ENCODE measurements at places on chromosomes 5 and 9.
A peak's percentile ranks its signal among the peaks of the same experiment; 100 is the strongest.

- DNase-seq = no peak
These were observed 134.6 kb upstream of the TUT7 start for GRCh38 chr9:86488794-86489193.

GRCh38 chr9:2241461-2241835 lies 226.3 kb downstream of the SMARCA2 start:
- DNase-seq = no peak

GRCh38 chr5:135318924-135319323 lies 80.1 kb downstream of the MACROH2A1 start:
- no peak for DNase-seq

DNA sequence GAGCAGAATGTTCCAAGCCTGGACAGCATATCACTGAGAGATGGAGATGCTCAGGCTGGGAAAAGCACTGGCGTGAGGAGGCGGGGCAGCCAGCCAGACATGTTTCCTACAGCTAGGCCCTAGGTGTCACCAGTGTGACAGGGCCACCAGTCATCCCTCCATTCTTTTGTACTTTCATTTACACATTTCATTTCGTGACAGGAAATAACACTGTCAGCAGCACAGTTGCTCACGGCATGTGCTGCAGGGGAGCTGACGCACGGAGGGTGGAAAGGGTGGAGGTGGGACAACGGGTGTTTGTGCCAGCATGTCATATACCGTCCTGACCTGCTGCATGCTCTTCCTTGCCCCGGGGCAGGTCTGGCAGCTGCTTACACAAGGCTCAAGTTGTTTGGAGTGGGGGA lies 14.8 kb upstream of the CEMIP2 start:
- DNase-seq = peak; percentile 96

- no peak for DNase-seq
These were observed 834 bp downstream of the PCDHGA8 start for GRCh38 chr5:141393267-141393666.

DNA sequence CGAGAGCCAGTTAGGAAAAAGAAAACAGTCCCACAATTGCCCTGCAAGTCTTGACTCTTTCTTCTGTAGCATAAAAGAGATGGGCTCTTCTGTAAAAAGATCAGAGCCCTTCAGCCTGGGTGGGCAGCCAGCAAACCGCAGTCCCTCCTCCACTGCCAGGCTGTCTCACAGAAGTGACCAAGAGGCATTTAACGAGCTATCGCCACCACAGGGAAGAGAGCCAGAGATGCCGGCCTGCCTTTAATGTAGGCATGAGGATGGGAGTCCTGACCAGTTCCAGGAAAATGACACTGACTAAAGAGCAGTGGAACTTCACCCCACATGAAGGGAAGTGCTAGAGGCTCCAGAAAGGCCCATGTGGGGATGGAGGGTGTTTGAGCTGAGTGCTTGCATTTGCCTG lies 264.6 kb downstream of the NDUFS4 start:
- DNase-seq = no peak

- no peak for DNase-seq
These were observed 514.8 kb upstream of the ADAMTS16 start for GRCh38 chr5:4625206-4625896.

- no peak for DNase-seq
These were observed 22.6 kb upstream of the TGFBI start for GRCh38 chr5:136006164-136006563.

DNA sequence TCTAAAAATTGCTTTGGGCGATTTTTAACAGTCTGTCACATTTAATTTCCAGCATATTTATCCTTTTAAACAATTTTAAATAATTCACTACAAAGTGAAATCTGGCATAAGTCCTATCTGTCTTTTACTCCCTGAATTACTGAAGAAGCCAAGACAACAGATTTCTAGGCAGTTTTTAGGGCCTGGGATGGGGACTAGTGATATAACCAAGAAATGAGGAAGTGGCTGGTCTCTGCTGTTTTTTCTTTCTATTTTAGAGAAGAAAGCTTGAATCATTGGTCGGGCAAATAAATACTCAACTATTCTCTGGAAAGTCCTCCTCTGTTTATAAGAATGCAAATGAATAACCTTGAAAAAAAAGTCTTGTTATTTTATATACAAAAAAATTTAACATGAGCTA lies 79.7 kb upstream of the SSBP2 start:
- DNase-seq = no peak

DNA sequence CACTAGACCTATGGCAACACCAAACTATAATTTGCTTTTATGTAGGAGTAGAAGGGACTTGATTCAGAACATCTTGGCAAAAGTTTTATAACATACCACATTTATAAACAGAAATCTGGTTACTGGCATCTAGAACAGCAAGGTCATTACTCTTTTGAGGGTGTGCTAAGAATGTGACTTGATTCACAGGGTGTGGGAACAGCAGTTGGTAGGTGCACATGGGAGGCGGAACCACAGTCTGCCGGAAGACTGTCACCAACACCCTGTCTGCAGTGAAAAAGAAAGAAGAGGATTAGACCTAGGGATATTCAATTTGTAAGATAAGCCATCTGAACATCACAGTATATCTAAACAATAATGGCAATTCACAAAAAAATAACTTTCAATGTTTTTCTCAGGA lies 23.0 kb downstream of the ELP1 start:
- DNase-seq = no peak

- no peak for DNase-seq
These were observed 28.0 kb downstream of the RFK start for GRCh38 chr9:76366275-76366674.

DNA sequence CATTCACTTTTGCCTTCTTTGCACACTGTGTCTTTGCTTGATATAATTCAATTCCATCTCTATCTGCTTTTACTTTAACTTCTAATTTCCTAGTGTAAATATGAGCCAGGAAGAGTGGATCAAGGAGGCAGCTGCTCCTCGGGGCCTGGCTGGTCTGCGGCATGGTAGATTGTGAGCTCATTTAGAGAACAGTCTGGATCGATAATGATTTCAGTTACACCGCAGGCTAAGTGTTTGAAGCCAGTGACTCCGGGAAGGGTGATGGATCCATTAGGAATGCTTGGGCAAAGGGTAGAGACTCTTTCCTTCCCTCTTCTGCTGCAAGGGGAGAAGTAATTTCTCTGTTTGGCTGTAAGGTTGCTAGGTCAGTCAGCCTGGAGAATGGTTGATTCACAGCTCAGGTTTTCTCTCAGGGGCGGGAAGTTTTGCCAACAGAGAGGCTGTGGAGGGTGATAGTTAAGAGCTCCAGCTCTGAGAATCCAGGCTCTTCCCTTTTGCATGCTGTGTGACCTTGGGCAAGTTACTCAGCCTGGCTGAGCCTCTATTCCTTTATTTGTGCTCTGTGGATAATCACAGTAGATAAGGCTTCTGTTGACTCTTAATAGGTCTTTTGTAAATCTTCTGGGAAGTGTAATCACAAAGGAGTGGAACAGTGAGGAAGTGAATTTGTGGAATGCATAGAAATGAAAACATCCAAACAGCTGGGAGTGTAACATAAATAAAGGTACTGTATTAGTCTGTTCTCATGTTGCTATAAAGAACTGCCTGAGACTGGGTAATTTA lies 99.1 kb downstream of the PTTG1 start:
- peak; percentile 43 for DNase-seq

DNA sequence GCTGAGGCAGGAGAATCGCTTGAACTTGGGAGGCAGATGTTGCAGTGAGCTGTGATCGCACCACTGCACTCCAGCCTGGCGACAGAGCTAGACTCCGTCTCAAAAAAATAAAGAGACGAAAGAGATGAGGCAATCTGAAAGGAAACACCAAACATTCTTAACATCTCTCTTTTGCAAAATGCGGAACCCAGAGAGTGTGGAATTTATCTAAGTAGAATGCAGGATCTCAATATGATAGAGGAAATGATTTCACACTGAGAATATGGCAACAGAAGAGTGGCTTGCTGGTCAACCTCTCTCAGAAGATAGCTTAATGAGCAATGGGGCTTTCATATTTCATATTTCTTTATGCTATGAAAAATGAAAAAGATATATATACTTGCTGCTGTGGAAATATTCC lies 33.4 kb upstream of the PCA3 start:
- no peak for DNase-seq

- DNase-seq = peak; percentile 64
These were observed 1728.3 kb upstream of the CDH9 start for GRCh38 chr5:28766565-28767158.

DNA sequence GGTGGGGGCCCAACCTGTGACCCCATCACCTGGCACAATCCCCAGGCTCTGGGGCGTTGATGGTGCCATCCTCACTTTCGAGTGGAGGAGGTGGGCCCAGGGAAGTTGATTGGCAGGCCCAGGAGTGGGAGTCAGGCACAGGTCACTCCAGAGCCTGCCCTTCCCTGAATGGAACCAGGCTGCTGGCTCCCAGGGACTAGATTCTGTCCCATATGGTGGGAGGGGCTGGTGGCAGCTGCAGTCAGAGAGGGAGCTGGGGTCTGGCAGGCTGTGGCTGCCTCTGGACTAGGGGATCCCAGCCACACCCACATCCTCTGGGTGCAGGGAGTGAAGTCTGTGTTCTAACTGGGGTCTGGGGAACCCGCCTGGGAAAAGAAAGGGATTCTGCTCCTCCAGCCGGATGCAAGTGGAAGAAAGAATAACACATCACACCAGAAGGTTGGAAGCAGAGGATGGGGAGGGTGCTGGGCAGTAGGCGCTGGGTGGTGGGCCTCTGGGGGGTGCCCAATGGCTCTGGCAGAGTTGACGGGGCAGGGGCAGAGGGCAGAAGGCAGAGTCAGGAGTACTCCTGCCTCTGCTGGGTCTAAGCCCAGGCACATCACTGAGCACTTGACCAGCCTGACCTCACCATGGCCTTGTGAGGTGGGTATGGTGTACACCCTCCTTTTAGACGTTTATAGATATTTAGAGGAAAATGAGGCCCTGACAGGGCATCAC lies 25.8 kb downstream of the CEL start:
- no peak for DNase-seq

GRCh38 chr5:66222455-66222854 lies 78.4 kb downstream of the SREK1 start:
- no peak for DNase-seq

- no peak for DNase-seq
These were observed 65.4 kb upstream of the C9orf72 start for GRCh38 chr9:27638716-27639115.

DNA sequence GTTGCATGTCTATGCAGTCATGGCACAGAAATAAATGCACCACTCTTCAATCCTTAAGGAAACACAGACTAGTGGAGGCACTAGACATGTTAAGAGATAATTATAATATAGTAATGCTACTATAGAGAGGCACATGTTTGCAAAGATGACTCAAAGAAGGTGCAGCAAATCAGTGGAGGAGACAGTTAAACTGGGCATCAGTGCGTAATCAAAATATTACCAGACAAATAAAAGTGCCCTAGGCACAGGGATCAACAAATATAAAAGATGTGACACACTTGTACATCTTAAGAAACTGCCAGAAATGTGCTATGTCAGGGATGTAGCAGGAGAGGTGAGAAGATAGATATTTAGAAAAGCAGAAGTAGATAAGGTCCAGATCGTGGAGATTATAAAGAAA lies 642.1 kb downstream of the SLCO4C1 start:
- no peak for DNase-seq

- peak; percentile 92 for DNase-seq
These were observed 8.8 kb upstream of the TRAF1 start for GRCh38 chr9:120935383-120935857.

GRCh38 chr5:115555084-115555633 lies 10.6 kb upstream of the FEM1C start:
- no peak for DNase-seq

DNA sequence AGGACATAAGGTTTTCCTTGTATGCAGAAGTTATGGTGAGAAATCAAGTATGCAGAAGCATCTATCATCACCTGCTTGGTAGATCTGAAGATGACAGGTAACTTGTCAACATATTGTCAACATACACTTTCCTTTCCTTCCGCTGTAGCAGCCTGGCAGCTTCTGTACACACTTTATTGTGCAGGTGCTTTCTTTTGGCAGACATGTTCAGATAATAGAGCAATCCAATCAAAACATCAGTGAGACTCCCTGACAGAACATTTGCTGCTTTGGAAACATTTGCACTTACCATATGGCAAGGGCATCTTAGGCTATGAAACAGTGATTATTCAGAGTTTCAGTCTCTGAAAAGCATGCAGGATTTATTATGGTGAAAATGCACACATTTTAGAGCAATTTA lies 161.1 kb upstream of the CDH12 start:
- DNase-seq = no peak

DNA sequence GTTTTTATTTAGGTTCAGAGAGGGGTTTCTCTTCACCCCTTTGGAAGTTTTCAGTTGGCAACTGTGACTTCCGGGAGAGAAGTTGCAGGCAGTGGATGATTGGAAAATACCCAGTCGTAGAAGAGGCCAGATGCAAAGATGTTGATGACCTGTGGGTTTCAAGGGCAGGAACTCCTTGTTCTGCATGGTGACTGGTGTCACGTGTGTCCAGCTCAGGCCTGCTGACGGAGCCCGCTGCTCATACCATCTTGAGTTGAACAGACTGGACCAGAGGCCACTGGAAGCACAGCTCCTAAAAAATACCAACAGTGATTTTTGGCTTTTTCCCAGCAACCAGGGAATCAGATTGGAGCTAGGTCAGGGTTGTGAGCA lies 243.9 kb upstream of the KLF4 start:
- DNase-seq = peak; percentile 57

DNA sequence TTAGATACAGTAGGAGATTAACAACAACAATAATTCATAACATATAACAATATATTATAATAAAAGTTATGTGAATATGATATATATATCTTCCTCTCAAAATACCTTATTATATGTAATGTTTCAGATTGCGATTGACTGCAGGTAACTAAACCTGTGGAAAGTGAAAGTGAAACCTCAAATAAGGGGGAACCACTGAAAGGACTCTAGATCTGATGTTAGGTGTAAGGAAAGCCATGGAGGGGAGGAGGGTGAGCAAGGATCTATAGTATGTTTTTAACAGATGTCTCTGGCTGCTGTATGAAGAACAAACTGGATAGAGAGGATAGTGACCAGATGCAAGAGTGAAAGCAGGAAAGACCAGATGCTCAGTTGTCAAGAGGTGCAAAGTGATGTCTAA lies 5.8 kb upstream of the FSTL4 start:
- DNase-seq = no peak

GRCh38 chr5:155532621-155533311 lies 519.2 kb downstream of the KIF4B start:
- DNase-seq = no peak

DNA sequence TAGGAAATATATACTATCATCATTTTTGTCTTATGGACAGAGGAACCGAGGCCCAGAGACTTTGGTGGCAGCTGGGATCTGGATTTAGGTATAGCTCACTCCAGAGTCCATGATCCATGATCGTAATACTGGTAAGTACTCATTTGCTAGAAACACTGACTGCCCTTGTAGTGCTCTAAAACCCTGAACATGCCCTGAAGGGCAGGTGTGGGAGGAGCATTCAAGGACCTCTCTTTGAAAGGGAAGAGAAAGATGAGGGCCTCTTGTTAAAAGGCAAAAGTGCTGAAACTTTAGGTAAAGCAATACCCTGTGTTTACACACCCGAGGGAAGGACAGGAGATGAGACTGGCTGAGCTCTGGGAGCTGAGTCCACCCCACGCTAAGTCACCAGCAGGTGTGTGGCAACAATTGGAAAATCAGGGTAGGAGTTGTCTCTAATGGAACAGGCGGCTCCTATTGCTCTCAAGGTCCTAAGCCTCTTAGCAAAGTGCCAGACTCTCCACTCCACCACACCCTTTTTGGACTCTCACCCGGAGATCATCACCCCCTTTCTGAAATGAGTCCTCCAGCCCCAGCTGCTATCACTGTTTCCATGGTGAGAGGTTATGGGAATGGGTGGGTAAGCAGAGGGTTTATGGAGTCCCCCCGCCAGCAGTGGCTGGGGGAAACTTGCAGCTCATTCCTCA lies 34.8 kb downstream of the TRPC7 start:
- no peak for DNase-seq

GRCh38 chr9:97547098-97547829 lies 45.8 kb downstream of the TMOD1 start:
- DNase-seq = no peak

- no peak for DNase-seq
These were observed 82.6 kb upstream of the GRHPR start for GRCh38 chr9:37339923-37340322.

Measured in SK-MEL-5 (cell line).